Endodermal cell (in vitro differentiated cells): ENCODE measurements at places on chromosomes 5 and 9. TPM values are rescaled to one million over a fixed set of nuclear protein-coding genes. Genes with fewer than 3 reads are reported as not detected.

The ELAVL2 gene
- total RNA-seq, result 2.8 to 6.2 TPM (median 6.1 TPM) in 3 replicates

The INSL6 gene
- not detected in 3 replicates for total RNA-seq

The SAPCD2 gene
- 18.4 to 25.1 TPM (median 24.9 TPM) in 3 replicates for total RNA-seq

The PGM5 gene
- 0.33 TPM in 1 of 2 replicates, not detected in the other for total RNA-seq

The GAPT gene
- total RNA-seq, result 0.13 and 0.34 TPM in 2 replicates

The UGT3A2 gene
- 13.5 and 15.5 TPM in 2 replicates for total RNA-seq

The PRLR gene
- 1.1 to 4.1 TPM (median 2.5 TPM) in 3 replicates for total RNA-seq

- DNase-seq, result no peak
- H3K36me3 ChIP-seq, result no peaks in the 10 kb centered on the region
- no peaks in the 10 kb centered on the region for H3K4me1 ChIP-seq
- H3K4me3 ChIP-seq, result no peak overlapping the region
- no peaks in the 10 kb centered on the region for H3K27me3 ChIP-seq
- no peak overlapping the region for H3K27ac ChIP-seq
Observed at GRCh38 chr5:94890907-94891306, 272.4 kb downstream of the SLF1 start.

- H3K27ac ChIP-seq, result no peak overlapping the region
- no peaks in the 10 kb centered on the region for H3K36me3 ChIP-seq
Observed at GRCh38 chr5:92492908-92493307, 1088.1 kb downstream of the NR2F1-AS1 start.

DNA sequence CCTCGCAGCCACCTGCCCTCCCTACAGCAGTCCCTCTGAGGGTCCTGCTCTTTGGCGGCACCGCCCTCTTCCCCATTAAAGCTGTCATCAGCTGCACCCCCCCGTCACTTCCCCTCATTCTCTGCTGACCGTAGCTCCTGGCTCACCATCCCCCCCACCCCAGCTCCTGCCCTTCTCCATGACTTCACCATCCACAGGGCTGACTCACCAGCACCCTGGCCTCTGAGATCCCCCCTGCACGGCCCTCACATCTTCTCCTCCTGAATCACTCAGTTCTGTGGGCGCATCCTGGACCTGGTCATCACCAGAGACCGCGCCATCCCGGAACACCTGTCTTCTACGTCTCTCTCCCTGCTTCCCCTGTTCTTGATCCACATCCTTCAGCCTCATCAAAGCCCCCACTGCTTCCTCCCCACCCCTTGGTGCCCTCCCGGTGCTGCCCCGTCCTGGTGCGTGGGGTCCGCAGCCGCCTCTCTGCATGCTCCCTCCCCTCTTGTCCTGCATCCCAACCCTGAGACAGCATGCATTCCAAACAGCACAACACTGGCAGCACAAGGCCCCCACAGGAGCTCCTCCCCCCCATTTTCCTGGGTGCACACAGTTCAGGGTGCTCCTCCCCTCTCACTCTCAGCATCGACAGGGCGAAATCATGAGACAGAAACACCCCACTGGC is 12.9 kb downstream of the FLT4 start:
- H3K27ac ChIP-seq, result no peak overlapping the region
- H3K27me3 ChIP-seq, result no peaks in the 10 kb centered on the region
- DNase-seq, result no peak
- no peaks in the 10 kb centered on the region for H3K36me3 ChIP-seq
- no peaks in the 10 kb centered on the region for H3K4me1 ChIP-seq

GRCh38 chr9:68955330-68955729 is 58.6 kb downstream of the PRKACG start:
- peaks cover under 1% of the 10 kb centered on the region for H3K4me1 ChIP-seq
- H3K4me3 ChIP-seq, result no peak overlapping the region
- H3K27me3 ChIP-seq, result no peaks in the 10 kb centered on the region

GRCh38 chr5:124697501-124697900 is 48.9 kb downstream of the ZNF608 start:
- H3K4me1 ChIP-seq, result peaks cover 13% of the 10 kb centered on the region
- no peak for DNase-seq
- peaks cover 69% of the 10 kb centered on the region for H3K36me3 ChIP-seq
- H3K27me3 ChIP-seq, result no peaks in the 10 kb centered on the region

DNA sequence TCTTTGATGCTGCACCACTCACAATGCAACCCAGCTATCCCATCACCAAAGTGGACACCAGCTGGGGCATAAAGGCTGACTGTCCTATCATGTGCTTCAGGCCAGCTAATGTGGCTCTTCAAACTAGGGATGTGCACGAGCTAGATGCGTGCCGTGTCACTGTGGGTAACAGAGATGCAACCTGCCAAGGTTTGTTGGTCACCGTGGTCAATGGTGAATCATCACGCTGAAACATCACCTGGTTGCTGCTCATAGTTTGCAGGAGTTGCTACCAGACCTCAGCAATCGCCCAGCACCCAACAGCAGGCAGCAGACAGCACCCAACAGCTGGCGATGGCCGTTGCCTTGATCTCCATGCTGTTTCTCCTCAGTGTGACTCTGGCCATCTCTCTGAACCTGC is 2.1 kb upstream of the PCDHGA1 start:
- H3K36me3 ChIP-seq, result no peaks in the 10 kb centered on the region
- H3K27me3 ChIP-seq, result no peaks in the 10 kb centered on the region
- H3K4me1 ChIP-seq, result no peaks in the 10 kb centered on the region
- H3K27ac ChIP-seq, result no peak overlapping the region
- no peak for DNase-seq

DNA sequence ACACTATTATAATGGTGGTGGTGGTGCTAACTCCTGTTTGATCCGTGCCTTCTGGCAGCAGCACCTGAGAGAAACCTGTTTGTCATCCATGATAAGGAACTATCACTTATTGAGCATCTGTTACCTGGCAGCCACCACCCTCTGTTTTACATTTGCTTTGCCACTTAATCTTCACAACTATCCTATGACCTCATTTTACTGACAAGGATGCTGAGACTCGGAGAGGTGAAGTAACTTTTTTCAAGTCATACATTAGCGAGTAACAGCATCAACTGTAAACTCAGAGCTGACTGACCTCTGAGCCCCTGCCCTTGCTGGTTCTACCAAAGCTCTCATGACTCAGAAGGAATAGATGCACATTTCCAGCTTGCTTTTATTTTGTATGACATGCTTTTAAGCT is 81.1 kb downstream of the EGFLAM start:
- H3K27me3 ChIP-seq, result no peaks in the 10 kb centered on the region
- peak; percentile 70 for DNase-seq
- H3K27ac ChIP-seq, result no peak overlapping the region
- H3K4me1 ChIP-seq, result no peaks in the 10 kb centered on the region
- peak overlapping the region; percentile 99 for H3K4me3 ChIP-seq

DNA sequence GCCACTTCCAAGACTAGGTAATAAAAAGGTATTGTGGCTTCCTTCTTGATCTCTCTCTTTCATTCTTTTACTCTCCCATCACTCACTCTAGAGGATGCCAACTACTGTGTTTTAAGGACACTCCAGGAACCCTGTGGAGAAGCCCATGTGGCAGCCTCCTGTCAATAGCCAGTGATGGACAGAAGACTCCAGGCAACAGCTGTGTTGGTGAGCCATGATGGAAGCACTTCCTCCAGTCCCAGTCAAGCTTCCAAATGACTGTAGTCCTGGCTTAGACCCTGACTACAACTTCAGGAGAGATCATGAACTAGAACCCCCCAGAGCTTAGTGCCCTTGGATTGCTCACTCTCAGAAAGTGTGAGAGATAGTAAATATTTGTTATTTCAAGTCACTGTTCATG is 123.9 kb downstream of the PPP2R2B start:
- H3K27ac ChIP-seq, result no peak overlapping the region
- H3K36me3 ChIP-seq, result no peaks in the 10 kb centered on the region
- H3K27me3 ChIP-seq, result no peaks in the 10 kb centered on the region

- H3K36me3 ChIP-seq, result no peaks in the 10 kb centered on the region
- DNase-seq, result no peak
- H3K27ac ChIP-seq, result no peak overlapping the region
- H3K27me3 ChIP-seq, result no peaks in the 10 kb centered on the region
Observed at GRCh38 chr5:4540375-4541173, 599.6 kb upstream of the ADAMTS16 start.

- H3K27ac ChIP-seq, result no peak overlapping the region
- peaks cover 77% of the 10 kb centered on the region for H3K36me3 ChIP-seq
- H3K4me3 ChIP-seq, result no peak overlapping the region
- no peaks in the 10 kb centered on the region for H3K27me3 ChIP-seq
- no peaks in the 10 kb centered on the region for H3K4me1 ChIP-seq
- DNase-seq, result no peak
Observed at GRCh38 chr9:36590231-36590630, 17.5 kb downstream of the MELK start.

DNA sequence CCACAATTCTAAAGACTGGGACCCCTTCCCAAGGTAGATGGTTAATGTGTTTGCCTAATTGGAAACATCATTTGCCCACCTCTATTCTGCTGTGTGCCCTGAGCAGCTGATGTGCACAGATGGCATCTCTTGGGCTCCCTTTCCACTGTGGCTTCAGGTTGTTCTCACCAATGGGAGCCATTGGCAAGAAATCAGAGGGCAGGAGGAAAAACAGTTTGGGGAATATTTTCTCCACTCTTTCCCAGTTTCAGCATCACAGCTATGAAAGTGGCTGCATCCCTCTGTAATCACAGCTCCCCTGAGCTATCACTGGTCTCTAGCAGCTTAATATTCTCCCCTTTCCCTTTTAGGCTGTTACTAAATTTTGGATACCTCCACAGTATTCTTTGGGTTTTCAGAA is 911.6 kb upstream of the SEMA6A start:
- H3K4me3 ChIP-seq, result no peak overlapping the region
- no peaks in the 10 kb centered on the region for H3K27me3 ChIP-seq
- H3K4me1 ChIP-seq, result no peaks in the 10 kb centered on the region
- no peak for DNase-seq
- H3K36me3 ChIP-seq, result no peaks in the 10 kb centered on the region

DNA sequence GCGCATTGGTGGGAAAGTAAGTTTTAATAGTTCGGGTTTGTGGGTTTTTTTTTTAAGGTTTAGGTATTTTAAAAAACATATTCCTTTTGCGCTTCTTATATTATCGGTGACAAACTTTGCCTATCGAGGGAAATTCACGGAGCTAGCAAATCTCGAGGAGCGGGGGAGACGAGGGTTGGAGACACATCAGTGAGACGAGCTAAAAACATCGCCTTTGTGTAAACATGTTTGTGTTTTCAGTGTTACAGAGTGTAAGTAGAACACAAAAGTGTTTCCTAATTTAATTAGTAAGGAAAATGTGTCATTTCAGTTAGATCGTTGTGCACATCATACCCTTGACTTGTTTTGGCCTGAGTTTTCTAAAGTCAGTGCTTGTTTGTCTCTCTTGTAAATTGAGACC is 945 bp downstream of the BTF3 start:
- peak overlapping the region; percentile 99 for H3K4me3 ChIP-seq
- peaks cover 46% of the 10 kb centered on the region for H3K36me3 ChIP-seq
- no peak for DNase-seq
- H3K4me1 ChIP-seq, result peaks cover 9% of the 10 kb centered on the region
- H3K27me3 ChIP-seq, result no peaks in the 10 kb centered on the region

DNA sequence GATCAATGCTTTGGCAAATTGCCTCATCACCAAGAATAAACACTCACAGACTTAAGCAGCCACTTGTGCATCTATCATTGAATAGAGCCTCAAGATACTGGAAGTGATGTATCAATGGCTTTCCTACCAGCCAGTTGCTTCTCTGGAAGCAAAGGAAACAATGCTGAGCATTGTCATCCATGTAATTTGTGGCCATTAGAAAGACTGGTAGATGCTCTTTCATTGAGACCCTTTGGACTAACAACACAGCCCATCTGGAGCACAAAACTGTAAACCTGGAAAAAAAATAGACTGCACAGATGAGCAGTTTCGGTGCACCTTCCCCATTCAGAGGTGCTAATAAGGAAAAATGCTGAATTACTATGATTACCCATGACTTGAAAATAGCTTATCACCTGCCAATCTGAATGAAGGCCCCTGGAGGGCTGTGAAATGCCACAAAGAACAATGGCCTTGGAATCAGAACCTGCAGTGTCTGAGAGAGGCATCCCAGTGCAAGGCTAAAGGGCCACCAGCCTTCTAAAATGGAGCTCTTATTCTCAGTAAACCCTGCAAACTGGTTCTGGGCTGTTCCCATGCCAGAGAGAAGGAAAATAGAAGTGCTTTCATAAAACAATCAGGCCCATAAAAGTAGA is 127.5 kb downstream of the RFK start:
- no peak overlapping the region for H3K4me3 ChIP-seq
- DNase-seq, result peak; percentile 77
- no peaks in the 10 kb centered on the region for H3K27me3 ChIP-seq
- H3K36me3 ChIP-seq, result no peaks in the 10 kb centered on the region
- peak overlapping the region; percentile 74 for H3K27ac ChIP-seq
- H3K4me1 ChIP-seq, result peaks cover 18% of the 10 kb centered on the region

GRCh38 chr5:53932351-53932750 is 371.9 kb downstream of the NDUFS4 start:
- DNase-seq, result no peak
- no peak overlapping the region for H3K27ac ChIP-seq
- H3K36me3 ChIP-seq, result no peaks in the 10 kb centered on the region
- H3K27me3 ChIP-seq, result no peaks in the 10 kb centered on the region
- H3K4me3 ChIP-seq, result no peak overlapping the region

GRCh38 chr9:6978591-6978990 is 220.8 kb downstream of the KDM4C start:
- no peak for DNase-seq
- no peaks in the 10 kb centered on the region for H3K4me1 ChIP-seq
- no peak overlapping the region for H3K4me3 ChIP-seq
- H3K27me3 ChIP-seq, result no peaks in the 10 kb centered on the region

- DNase-seq, result no peak
- H3K27ac ChIP-seq, result no peak overlapping the region
- no peaks in the 10 kb centered on the region for H3K27me3 ChIP-seq
Observed at GRCh38 chr9:112433499-112434392, 52.9 kb upstream of the KIAA1958 start.

- DNase-seq, result no peak
- no peaks in the 10 kb centered on the region for H3K27me3 ChIP-seq
- no peaks in the 10 kb centered on the region for H3K4me1 ChIP-seq
- H3K4me3 ChIP-seq, result no peak overlapping the region
- H3K27ac ChIP-seq, result no peak overlapping the region
Observed at GRCh38 chr9:32490601-32491000, 35.4 kb downstream of the RIGI start.
